ENCODE measurements at places on chromosomes 2 and 18.

- DNase-seq = no peak
Measured at GRCh38 chr18:23900994-23901393, 113.6 kb upstream of the TTC39C start.

- DNase-seq = no peak
Measured at GRCh38 chr2:219724628-219725027, 97.2 kb downstream of the SLC4A3 start.

DNA sequence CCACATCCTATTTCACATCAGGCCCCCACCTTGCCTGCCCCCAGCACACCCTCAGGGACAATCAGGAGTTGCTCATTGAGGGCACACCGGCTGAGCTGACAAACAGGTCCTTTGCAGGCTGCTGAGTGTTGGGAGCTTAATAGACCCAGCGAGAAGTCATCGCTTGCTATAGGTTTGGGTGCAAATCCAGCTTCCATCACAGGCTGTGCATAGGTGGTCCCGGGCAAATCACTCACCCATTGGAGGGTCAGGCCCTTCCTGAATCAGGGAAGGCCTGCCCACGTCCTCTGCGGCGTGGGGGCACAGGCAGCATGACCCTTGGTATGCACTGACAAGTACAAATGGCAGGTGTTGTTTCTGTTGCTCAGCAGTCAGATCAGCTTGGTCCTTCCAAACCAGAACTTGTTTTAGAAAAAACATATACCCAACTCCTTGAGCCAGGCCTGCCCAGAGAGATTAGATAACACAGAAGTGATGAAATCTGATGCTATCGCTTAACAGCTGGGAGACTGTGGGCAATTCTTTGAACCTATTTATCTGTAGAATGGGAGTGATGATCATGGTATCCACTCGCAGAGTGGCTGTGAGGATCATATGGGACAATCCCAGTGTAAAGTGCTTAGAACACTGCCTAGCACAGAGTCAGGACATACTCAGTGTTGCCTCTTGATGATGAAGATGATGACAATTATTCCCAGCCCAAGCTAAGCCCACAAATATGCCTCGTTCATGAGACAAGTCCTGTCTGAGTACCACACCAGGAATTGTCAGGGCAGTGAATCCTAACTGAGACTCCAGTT is 34.9 kb downstream of the SMAD7 start:
- no peak for DNase-seq

DNA sequence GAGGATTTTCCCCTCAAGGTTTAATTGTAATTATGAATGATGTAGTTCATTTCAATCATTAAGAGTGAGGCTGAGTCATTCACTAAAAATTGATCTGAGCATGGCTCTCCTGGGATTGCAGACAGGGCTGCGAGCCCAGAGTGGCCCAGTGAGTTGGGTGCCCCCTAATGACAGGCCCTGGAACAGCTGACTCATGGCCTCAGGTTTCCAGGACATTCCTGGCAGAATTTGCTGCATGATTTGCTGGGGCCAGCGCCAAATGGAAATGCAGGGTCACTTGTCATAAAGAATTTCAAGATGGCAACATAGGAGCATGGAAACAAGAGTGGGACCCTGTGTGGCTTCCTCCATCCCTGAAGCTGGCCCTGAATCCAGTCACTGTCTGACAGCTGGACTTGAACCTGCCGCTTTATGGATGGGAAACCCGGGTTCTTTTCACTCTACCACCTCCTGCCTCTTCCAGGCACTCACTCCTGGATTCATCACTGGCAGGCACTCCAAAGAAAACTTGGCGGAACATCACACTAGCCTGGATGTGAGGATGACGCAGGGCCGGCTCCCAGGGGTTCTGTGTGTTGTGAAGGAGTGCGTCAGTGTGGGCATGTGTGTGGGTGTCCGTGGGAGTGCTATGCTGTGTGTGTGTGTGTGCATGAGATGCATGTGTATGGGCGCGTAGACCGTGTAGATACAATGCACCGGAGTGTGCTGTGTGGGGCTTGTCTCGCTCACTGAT is 15.2 kb downstream of the OTOF start:
- DNase-seq = peak; percentile 56

DNA sequence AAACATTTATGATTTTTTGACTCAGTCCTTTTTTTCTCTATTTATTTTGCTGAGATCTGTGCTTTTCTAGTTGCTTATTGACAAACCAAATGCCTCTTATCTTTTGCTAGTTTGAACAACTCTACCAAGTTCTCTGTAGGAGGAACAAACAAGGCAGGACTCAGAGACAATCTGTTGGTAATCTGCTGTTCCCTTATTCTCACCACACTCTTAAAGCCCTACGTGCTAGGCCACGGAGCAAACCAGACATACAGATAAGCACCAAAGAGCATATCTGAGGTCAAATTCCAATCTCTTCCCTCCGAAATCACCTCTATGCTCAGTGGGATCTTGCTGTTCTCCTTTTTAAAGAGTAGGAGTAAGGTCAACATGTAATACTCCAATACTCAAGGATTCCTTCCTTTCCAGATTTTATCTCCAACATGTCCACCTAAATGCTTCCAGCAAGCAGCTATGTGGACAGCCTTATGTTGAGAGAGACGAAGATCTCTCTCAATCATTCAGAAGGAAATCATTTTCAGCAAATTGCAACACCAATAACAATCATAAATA is 18.4 kb downstream of the FN1 start:
- DNase-seq = no peak

DNA sequence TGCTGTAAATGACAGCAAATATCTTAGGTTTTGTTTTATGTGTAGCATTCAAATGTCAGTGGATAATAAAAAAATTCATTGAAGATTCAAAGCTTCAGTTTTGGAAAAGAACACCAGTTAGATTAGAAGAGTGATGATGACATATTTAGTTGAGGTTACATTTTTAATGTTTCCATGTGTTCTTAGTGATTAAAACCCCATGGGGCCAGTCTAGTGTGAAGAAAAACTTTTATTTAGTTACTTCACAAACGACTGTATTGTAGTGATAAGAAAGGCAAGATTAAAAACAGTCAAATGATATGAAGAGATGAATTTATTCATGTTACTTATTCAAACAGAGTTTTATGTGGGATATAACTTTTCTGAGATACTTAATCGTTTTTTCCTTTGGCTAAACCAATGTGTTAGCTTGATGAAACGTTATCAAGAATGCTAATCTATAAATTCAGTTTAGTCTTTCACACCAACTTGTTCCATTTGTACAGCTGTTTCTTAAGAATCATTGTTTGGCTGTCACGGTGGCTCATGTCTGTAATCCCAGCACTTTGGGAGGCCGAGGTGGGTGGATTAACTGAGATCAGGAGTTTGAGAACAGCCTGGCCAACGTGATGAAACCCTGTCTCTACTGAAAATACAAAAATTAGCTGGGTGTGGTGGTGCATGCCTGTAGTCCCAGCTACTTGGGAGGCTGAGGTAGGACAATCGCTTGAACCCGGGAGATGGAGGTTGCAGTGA is 11.6 kb downstream of the BMPR2 start:
- no peak for DNase-seq

GRCh38 chr2:104733226-104733943 is 120.5 kb upstream of the POU3F3 start:
- DNase-seq = no peak

DNA sequence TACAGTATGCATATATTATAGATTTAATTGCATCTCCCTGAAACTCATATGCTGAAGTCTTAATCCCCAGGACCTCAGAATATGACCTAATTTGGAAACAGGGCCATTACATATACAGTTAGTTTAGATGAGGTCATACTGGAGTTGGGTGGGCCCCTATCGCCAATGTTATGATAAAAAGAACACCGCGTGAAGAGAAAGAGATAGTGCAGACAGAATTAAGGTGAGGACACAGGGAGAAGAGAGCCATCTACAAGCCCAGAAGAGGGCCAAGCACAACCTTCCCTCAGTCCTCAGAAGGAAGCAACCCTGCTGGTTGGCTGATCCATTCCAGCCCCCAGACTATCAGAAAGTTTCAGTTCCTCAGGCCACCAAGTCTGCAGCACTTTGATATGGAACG is 311.9 kb upstream of the RAB6C start:
- no peak for DNase-seq

DNA sequence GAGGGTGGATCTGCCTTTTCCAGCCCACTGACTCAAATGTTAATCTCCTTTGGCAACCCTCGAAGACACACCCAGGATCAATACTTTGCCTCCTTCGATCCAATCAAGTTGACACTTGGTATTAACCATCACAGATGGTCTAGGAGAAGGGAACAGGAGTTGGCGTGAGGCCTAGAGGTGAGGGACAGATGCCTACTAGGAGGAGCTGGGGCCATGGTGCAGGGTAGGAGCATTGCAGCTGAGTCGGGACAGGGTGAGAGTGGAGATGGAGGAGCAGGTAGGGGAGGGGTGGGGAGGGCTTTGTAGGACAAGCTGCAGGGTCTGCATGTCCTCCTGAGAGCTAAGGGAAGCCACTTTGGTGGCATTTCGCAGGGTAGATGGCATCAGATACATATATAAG is 140.0 kb downstream of the VAPA start:
- DNase-seq = no peak

DNA sequence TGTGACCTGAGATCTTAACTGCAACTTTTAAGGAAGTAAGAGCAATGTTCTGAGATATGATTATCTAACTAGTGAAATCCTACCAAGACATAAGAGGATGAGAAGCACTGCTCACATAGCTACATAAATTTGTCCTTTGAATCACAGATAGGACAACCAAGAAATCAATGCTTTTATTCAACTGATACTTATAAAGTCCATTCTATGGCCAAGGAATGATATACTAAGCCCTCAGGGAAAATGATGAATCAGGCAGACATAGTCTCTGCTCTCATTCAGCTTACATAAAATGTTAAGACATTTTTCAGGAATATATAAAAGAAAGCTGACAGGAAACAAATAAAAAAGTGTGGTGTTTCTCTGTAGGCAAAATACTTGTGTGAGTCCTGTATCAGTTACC is 39.1 kb downstream of the PGAP1 start:
- no peak for DNase-seq

DNA sequence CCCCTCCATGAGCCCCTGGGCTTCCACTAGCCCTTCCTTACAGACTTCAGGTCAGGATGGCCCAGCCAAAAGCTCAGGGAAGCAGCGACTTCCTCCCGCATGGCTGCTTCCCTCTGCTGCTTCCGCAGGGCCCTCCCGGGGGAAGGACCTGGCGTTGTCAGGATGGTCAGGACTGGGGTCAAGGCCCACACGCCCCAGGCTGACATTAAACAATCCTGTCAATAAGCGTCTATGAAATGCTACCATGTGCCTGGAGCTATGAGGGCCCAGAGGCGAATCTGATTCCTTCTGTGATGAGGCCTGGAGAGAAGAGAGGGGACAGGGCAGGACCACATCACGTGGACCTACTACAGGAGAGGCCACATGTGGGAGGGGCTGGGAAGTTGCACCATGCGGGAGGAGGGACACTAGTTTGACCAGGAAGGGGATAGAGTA is 17.3 kb downstream of the CYS1 start:
- DNase-seq = no peak

- DNase-seq = peak; percentile 38
Measured at GRCh38 chr18:23690505-23691068, 1.3 kb downstream of the LAMA3 start.

DNA sequence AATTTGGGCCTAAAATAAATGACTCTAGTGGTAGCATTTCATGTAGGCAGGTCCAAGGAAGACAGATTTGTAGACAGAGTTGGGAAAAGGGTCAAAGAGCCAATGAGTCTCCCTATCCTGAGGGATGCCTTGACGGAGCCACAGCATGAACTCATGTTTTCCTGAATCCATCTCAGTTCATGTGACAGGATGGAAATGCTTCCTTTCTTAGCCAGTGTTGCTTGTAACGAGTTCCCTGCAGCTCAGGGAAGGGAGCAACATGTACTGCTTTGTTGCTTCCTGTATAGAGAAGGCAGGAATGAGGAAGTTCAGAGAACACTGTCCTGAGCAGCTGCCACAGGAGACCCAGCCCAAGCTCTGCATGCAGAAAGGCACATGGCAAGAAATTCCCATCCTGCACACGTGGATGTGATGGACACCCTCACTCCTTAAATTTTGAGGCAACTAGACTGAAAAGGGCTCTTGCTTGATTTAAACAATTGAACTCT is 27.9 kb downstream of the TMEM17 start:
- DNase-seq = no peak

- no peak for DNase-seq
Measured at GRCh38 chr18:11745521-11745920, 56.5 kb downstream of the GNAL start.

- DNase-seq = no peak
Measured at GRCh38 chr2:235543851-235544688, 50.2 kb downstream of the AGAP1 start.

DNA sequence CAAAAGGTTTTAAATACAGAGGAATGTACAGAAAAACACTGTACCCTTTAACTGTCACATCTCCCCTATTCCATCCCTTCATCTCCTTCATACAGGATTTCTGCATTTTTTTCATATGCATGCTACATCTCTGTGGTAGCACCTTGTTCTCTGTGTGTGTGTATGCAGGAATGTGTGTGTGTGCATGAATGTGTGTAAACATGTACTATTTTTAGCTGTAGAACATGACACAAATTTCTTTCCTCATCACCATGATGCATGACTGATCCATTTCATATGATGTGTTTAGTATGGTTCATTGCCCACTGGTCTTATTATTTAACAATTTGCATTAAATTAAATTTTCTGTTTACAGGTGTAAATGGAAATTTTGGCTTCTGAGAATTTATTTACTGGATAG is 21.5 kb upstream of the ZEB2 start:
- no peak for DNase-seq

DNA sequence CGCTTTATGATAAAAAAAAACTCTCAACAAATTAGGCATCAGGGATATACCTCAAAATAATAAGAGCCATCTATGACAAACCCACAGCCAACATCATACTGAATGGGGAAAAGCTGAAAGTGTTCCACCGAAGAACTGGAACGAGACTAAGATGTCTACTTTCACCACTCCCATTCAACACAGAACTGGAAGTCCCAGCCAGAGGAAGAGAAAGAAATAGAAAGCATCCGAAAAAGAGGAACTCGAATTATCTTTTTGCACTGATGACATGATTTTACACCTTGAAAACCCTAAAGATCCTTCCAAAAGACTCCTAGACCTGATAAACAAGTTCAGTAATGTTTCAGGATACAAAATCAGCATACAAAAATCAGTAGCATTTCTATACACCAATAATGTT is 121.6 kb downstream of the ZRANB3 start:
- DNase-seq = no peak

DNA sequence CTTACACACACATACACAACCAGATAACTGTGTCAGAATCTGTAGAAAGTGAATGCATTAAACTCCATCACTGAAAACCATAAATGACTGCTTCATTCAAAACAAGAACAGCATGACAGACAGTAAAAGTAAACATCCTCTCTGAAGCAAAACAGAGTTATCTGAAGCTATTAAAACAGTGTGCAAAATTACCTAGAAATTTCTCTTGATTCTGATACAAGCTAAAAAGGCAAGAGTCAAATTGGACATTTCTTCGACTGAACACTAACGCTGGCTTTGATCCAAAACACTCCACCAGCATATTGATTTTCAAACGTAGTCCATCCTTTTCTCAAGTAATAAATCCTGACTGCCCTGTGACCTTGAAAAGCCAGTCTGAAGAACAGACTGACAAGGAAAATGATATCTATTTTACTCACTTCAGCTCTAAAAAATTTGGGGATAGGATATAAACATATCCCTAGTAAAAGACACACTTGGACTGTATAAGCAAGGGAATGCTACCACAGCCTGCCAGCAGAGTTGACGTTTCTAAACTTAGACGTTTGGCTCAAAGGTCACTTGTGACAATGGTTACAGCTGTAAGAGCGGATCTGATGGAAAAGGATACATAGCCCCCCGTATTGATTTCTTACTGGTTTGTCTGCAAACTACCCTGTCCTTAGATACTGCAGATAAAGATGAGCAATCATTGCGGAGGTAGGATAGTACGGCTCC is 128.9 kb upstream of the ITGB6 start:
- DNase-seq = no peak

- DNase-seq = no peak
Measured at GRCh38 chr2:38528008-38528442, 74.7 kb downstream of the HNRNPLL start.
